H1 (cell line): ENCODE measurements at places on chromosomes 5 and 9.

DNA sequence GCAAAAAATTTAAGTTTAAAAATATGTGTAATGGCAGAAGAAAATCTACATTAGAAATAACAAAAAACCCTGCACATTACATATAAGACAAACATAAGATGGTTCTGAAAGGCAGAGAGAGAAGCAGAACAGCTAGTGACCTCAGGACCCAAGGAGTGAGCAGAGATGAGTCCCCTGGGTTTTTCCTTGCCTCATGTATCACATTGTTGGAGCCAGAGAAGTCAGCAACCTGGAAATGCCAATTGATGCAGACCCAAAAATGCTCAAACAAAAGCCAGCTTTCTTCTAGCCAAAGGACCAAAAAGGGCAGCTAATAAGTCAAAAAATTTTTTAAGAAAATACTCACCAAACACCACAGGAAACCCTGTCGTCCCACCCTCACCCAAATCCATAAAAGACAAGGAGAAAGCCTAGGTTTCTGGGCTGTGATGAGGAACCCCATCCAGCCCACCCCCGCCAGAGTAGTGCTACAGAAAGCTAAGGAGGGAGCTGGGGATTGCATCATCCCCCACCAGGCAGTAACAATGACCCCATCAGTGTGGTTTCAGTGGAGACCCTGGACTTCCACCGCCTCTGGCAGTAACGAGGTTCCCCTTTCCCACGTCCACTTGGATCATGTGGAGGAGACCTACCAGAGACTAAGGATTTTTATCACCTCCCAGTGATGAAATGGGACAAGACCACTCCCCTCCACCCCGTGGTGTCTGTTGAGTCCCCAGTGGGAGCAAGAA is 17.6 kb downstream of the DENND1A start:
- H3K27me3 ChIP-seq, result no peaks in the 10 kb centered on the region
- no peak overlapping the region; the same call in 1 of the 2 replicates for H3K27ac ChIP-seq
- no peak for DNase-seq
- no peak overlapping the region for H3K4me3 ChIP-seq
- H3K36me3 ChIP-seq, result no peaks in the 10 kb centered on the region
- peaks cover 4% of the 10 kb centered on the region; the same call in 1 of the 2 replicates for H3K4me1 ChIP-seq

- no peaks in the 10 kb centered on the region for H3K4me1 ChIP-seq
- no peaks in the 10 kb centered on the region for H3K36me3 ChIP-seq
- H3K4me3 ChIP-seq, result no peak overlapping the region
- H3K27me3 ChIP-seq, result no peaks in the 10 kb centered on the region
Observed at GRCh38 chr5:17735761-17736160, 101.5 kb downstream of the TAF11L14 start.

DNA sequence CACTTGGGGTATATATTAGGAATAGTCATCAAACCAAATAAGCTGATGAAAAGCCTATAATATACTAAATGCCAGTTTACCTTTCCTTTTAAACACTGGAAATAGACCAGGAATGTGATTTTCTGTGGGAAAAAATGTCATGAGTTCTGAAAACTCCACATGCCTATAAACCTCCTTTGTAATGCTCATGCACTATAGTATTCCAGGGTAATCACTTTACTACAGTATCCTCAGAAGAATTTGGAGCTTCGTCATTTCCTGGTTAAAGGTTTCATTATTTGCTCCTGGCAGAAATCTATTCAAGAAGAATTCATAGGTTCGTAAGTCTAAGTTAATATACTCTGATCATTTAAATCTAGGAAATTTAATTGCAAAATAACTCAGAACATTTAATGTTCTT is 1076.7 kb upstream of the DMAC1 start:
- H3K4me1 ChIP-seq, result no peaks in the 10 kb centered on the region
- no peak for DNase-seq
- no peaks in the 10 kb centered on the region for H3K27me3 ChIP-seq
- no peak overlapping the region for H3K4me3 ChIP-seq
- H3K27ac ChIP-seq, result no peak overlapping the region

DNA sequence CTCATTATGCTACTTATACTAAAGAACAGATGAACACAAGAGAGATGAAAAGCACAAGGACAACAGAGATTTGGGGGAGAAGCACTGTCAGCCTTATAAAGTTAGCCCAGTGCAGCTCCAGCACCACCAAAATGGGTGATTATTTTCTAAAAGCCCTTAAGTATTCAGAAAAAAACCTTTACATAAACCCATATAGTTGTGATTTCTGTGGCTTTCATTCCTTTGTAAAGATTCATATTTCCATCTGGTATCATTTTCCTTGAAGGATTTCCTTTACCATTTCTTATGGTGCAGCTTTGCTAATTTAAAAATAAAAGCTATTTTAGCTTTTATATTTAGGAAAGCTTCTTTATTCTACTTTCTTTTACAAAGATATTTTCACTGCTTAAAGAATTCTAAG is 311.0 kb downstream of the TMEM167A start:
- H3K27ac ChIP-seq, result no peak overlapping the region
- no peaks in the 10 kb centered on the region for H3K4me1 ChIP-seq
- no peaks in the 10 kb centered on the region for H3K36me3 ChIP-seq
- no peak for DNase-seq
- no peak overlapping the region for H3K4me3 ChIP-seq

DNA sequence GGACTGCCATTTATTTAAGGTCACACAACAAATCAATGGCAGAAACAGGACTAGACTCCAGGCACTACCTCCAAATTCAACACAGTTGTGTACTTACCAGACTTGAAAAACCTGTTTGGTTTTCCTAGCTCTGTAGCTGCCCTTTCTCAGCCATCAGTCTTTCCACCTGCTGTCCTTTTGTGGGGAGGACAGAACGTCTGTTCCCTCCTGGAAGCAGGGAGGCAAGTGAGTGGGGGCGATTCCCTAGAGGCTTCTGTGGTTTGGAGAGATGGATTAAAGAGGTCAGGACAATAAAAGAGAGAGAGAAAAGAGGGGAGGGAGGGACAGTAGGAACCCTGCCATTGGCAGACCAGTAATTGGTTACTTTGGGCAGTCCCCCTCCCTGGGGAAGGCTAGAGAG is 14.7 kb downstream of the ASTN2 start:
- no peaks in the 10 kb centered on the region for H3K27me3 ChIP-seq
- no peak overlapping the region for H3K27ac ChIP-seq
- no peaks in the 10 kb centered on the region for H3K36me3 ChIP-seq

DNA sequence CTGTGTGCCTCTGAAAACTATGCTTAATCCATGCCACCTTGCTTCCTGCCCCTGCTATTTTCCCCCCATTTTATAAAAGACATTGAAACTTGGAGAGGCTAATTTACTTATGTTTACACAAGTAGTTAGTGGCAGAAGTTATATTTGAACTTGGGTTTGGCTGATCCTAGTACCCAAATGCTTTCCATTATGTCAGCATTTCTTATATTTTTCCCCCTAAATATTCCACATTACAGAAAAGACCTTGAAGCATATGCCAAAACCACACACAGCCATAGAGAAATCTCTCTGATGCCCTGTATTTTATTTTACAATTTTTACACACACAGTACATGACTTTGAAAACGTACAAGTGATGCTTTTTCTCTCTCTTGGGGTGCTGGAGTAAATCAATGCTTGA is 11.2 kb downstream of the C1QTNF2 start:
- no peak for DNase-seq
- H3K4me1 ChIP-seq, result peaks cover 2% of the 10 kb centered on the region; the same call in 1 of the 2 replicates
- no peaks in the 10 kb centered on the region for H3K36me3 ChIP-seq
- no peak overlapping the region for H3K27ac ChIP-seq

- H3K4me1 ChIP-seq, result peaks cover 8% of the 10 kb centered on the region
- no peaks in the 10 kb centered on the region for H3K27me3 ChIP-seq
- 0 out of 2 replicates have a peak overlapping the region, but pooled peaks have one; percentile 3 for H3K27ac ChIP-seq
- H3K36me3 ChIP-seq, result peaks cover 12% of the 10 kb centered on the region
- no peak for DNase-seq
Observed at GRCh38 chr5:116454417-116454927, 120.2 kb downstream of the SEMA6A start.

- peaks cover 9% of the 10 kb centered on the region for H3K4me1 ChIP-seq
- DNase-seq, result no peak
- no peak overlapping the region for H3K27ac ChIP-seq
- H3K27me3 ChIP-seq, result no peaks in the 10 kb centered on the region
Observed at GRCh38 chr9:134626571-134627416, 14.8 kb upstream of the COL5A1 start.

DNA sequence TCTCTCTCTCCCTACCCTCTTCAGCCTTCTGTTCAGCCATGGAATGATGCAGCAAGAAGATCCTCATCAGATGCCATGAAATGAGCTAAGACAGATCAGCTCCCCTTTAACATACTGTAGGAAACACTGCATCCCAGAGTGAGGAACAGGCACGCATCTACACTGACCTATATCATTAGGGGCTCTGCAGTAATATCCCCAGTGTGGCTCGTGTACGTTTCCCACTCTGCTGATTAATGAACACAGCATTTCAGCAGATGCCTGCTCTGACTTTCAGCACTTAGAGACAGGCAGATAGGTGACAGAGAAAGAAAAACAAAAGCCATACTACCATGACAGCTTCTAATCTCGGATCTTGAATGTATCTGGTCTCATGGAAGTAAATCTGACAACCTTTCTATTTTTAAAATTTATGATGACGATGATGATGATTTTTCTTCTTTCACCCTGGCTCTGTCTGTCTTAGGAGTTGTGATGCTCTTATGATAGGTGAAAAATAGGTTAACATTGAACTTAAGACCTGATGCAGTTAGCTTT is 750.3 kb downstream of the CDH12 start:
- DNase-seq, result no peak
- H3K27ac ChIP-seq, result no peak overlapping the region
- no peaks in the 10 kb centered on the region for H3K36me3 ChIP-seq
- no peak overlapping the region for H3K4me3 ChIP-seq

DNA sequence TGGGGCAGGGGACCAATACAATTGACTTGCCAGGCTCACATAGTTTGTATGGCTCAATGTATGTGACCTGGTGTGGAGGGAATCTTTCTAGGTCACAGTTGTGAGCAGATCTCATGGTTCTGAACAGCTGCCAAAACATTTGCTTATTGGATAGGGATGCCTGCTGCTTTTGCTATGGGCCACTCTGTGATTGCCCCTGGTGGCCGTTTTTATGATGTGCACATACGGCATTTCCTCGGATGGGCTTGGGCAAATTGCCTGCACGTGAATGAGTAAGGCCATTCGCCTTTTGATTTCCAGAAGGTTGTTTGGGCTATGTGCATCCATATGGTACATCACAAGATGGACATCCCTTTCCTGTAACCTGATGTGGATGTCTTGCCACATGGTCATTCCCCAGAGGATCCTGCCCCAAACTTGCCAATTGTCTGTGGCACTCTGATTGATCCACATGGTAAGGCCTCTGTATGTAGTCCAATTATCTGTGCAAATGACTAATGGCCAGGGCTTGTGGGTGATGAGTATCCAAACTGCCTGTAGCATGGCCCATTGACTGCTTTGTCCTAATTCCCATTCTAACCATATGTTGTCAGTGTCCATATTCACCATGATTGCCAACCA is 10.7 kb upstream of the SLC22A4 start:
- no peak overlapping the region for H3K27ac ChIP-seq
- no peak overlapping the region for H3K4me3 ChIP-seq
- DNase-seq, result peak; percentile 59
- no peaks in the 10 kb centered on the region for H3K27me3 ChIP-seq

- H3K27ac ChIP-seq, result no peak overlapping the region
- H3K4me3 ChIP-seq, result no peak overlapping the region
- no peaks in the 10 kb centered on the region; the same call in 1 of the 2 replicates for H3K27me3 ChIP-seq
Observed at GRCh38 chr5:133712562-133712961, 100.2 kb upstream of the FSTL4 start.

DNA sequence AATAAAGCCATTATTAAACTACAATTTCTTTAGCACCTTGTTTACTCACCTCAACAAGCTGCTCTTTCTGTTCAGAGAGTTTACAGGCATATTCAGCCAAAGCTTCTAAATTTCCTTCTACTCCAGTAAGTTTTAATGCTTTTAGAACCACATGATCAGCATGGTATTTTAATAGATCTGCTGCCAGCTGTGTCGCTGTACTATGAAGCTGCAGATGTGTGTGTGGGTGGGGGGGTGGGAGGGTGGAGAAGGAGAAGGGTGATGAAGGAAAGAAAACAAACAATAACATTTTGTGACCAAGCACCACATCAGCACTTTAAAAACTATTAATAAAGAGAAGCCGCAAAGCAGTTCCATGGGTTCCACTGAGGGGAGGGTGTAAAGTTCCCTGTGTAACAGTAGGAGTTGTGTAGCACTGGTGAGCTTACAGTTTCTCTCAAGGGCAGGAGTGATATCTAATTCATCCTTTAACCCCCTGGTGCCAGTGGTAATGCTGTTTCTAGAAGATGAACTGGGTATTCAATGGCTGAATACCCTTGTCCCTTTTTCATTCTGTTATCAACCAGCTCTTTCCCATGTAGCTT is 38.5 kb downstream of the ABITRAM start:
- H3K27ac ChIP-seq, result no peak overlapping the region
- DNase-seq, result no peak
- no peak overlapping the region for H3K4me3 ChIP-seq
- no peaks in the 10 kb centered on the region for H3K4me1 ChIP-seq
- H3K36me3 ChIP-seq, result peaks cover 16% of the 10 kb centered on the region

DNA sequence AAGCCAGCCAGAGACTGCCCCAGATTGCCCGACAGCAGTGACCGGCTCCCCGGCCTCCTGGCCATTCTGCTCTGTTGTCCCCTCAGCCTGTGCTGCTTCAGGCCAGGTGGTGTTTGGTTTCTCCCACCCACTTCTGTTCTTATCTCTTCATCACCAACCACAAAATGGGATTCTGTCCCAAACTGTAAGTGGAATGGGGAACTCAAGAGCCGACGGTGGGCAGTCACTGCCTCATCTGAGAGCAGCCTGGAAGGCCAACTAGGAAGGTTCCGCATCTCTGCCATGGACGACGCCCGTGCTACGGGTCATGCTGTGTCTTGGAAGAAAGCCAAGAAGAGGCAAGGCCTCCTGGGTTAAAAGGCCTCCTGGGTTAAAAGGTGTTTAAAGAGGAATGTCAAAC is 219.0 kb upstream of the PIK3R1 start:
- no peak overlapping the region for H3K27ac ChIP-seq
- no peak overlapping the region for H3K4me3 ChIP-seq
- no peaks in the 10 kb centered on the region for H3K4me1 ChIP-seq
- H3K27me3 ChIP-seq, result no peaks in the 10 kb centered on the region

DNA sequence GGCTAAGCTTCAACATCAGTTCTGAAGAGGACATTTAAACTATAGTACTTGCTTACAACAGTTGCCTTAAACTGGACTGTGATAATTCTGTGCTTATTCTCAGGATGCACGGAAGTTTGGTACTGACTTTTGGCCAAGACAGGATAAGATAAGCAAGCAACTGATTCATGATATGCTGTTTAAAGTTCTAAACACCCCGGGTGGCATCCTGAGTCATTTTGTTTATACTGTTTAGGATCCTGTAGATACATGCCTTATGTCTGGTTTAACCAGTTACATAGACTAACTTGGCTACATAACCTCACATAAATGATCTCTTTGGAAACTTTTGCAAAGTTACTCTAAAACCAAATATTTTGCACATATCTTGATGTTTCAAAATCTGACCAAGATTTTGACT is 95.9 kb downstream of the CDH9 start:
- H3K36me3 ChIP-seq, result no peaks in the 10 kb centered on the region
- H3K27me3 ChIP-seq, result no peaks in the 10 kb centered on the region
- H3K27ac ChIP-seq, result no peak overlapping the region
